Neural crest cell (in vitro differentiated cells): ENCODE measurements at places on chromosomes 3 and 15. TPM values are rescaled to one million over a fixed set of nuclear protein-coding genes. Genes with fewer than 3 reads are reported as not detected.

The GOLGA8G gene
- total RNA-seq, result not detected in 2 replicates

The CDHR4 gene
- total RNA-seq, result 0.12 and 0.16 TPM in 2 replicates

The SNRK gene
- total RNA-seq, result 18.2 and 21.4 TPM in 2 replicates

The SHF gene
- total RNA-seq, result 55.0 and 59.0 TPM in 2 replicates

The PRTG gene
- total RNA-seq, result 322 and 334 TPM in 2 replicates

The HIGD1A gene
- total RNA-seq, result 82.4 and 85.2 TPM in 2 replicates

The SPTBN5 gene
- total RNA-seq, result 0.77 and 1.1 TPM in 2 replicates

DNA sequence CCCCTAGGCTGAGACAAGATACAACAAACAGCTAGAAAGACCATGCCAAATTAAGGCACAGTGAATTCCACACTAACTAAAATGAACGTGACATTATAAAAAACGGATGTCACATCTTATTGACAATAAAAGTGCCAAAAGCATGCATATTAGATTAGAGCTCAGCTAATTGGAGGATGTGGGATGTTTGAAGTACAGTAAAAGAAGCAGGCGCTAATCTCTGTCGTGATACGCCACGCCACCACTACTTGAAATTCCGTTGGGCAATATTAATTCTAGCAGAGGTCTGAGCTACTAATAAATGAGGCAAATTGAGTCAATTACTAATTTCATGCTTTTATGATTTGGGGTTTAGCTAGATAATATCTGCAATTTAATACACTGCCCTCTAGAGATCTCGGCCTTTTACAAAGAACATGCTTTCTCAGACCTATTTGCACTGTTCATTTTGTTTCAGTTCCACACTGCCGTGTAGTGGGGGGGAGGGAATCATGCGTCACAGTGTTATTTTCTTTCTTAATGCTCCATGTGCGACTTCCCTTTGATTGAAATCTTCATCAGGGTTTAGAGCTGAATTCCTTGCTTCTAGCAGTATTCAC, 52.9 kb upstream of the ROBO2 start:
- no peak overlapping the region for H3K27ac ChIP-seq
- no peak for DNase-seq
- no peak overlapping the region for H3K4me3 ChIP-seq
- no peaks in the 10 kb centered on the region for H3K36me3 ChIP-seq
- H3K4me1 ChIP-seq, result no peaks in the 10 kb centered on the region

DNA sequence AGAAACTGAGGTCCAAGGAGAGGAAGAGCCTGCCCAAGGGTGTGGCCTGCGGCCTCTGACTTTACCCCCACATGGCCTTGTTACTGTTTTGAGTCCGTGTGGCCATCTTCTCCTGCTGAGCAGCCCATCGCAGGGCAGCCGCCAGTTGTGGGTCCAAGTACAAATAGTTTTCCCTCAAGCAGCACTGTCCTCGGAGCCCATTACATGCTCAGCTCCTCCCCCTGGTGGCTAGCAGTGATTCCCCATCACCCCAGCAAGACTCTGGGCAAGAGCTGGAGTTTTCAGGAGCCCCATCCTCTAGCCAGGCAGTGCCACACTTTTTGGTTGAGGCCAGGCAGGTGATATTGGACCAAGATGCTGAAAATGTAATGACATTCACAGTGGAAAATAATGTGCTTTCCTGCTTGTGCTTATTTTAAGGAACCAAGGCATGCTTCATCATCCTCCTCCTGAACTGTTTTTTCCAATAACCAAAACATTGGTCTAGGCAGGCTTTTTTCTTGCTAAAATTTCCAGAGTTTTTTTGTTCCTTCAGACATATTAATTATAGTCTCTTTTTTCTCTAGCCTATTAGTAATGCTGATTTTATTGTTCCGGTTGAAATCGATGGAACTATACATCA, 23.2 kb upstream of the VILL start:
- no peak overlapping the region for H3K4me3 ChIP-seq
- peaks cover 11% of the 10 kb centered on the region for H3K36me3 ChIP-seq
- peaks cover 7% of the 10 kb centered on the region for H3K4me1 ChIP-seq
- no peaks in the 10 kb centered on the region for H3K27me3 ChIP-seq
- DNase-seq, result peak; percentile 68
- H3K27ac ChIP-seq, result no peak overlapping the region

DNA sequence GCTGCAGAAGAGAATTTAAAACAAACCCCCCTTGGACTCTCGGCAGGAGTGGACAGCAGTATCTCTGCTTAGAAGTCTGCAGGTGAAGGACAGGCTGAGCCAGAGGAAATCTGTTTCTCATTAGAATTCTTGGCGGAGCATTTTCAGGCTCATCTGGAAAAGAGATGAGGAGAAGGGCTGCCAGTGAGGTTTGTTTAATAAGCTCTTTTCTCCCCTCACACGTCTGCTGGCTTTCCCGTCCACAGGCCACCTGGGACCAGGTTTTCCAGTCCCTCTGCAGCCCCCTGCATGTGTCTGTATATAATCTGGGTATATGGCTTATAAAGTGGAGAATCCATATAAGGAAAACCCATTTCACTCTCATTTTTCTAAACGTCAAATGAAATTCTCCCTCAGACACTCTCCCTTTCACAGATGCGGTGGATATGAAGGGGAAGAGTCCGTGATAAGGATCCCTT, 155.4 kb upstream of the TPM1 start:
- H3K27ac ChIP-seq, result no peak overlapping the region
- peaks cover 43% of the 10 kb centered on the region for H3K4me1 ChIP-seq
- DNase-seq, result no peak
- H3K27me3 ChIP-seq, result peaks cover 69% of the 10 kb centered on the region
- no peaks in the 10 kb centered on the region for H3K36me3 ChIP-seq
- peak overlapping the region; percentile 61 for H3K4me3 ChIP-seq

DNA sequence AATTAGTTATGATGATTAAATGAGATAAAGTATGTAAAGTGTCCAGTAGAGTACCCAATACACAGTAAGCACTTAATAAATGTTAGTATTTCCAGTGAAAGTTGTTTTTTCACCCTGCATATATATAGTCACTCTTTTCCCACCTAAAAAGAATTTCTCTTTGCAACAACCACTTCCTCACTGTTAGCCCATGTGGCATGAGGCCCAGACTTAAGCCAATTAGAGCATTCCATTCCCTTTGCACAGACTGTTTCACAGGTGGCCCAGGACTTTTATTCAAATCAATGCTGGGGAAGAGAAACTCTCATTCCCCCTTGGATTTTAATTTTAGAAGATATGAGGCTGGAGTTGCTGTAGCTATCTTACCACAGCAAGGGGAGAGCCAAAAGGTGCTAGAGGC, 3.7 kb downstream of the IFT80 start:
- no peak for DNase-seq
- H3K27ac ChIP-seq, result no peak overlapping the region
- H3K36me3 ChIP-seq, result no peaks in the 10 kb centered on the region
- H3K27me3 ChIP-seq, result peaks cover 4% of the 10 kb centered on the region

DNA sequence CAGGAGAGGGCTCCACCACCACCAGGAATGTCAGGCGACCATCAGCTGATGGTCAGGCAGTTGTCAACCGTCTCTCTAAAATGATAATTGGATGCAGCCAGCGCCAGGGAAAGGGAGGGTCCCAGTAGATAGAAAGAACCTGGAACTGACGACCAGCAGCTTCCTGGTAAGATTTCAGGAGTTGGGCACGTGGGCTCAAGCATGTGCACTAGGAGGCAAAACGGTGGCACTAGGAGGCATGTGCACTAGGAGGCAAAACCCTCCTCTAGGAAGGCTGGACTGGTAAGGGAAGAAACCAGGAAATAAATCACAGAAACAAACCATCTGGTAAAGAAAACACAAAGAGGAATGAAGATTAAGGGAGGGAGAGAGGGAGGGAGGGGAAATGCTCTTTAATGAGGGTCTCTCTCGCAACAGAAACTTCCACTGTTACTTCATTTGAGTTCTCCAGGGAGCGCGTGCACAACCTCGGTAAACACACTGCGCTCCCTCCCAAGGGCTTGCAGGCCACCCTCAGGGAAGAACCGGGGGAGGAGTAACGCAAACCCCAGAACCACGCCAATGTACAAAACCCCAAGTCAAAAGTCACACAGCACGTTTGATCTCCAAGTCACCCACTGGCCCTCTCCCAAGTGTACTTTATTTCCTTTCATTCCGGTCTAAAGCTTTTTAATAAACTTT, 116.7 kb downstream of the XXYLT1 start:
- H3K36me3 ChIP-seq, result peaks cover 3% of the 10 kb centered on the region
- peaks cover 3% of the 10 kb centered on the region for H3K27me3 ChIP-seq
- no peak overlapping the region for H3K4me3 ChIP-seq
- peak overlapping the region; percentile 68 for H3K27ac ChIP-seq
- H3K4me1 ChIP-seq, result peaks cover 72% of the 10 kb centered on the region
